ENCODE measurements at places on chromosomes 11 and 22. TPM values are rescaled to one million over a fixed set of nuclear protein-coding genes. Genes with fewer than 3 reads are reported as not detected.

The BIK gene
- polyA plus RNA-seq = not detected

The APOBEC3G gene
- 3.3 TPM for polyA plus RNA-seq

The RASGRP2 gene
- 43.6 TPM for polyA plus RNA-seq

The ADAMTS15 gene
- 20.0 TPM for polyA plus RNA-seq

The TRIM51 gene
- polyA plus RNA-seq = not detected

The SYCE3 gene
- not detected for polyA plus RNA-seq

The PIH1D2 gene
- polyA plus RNA-seq = 0.93 TPM

The UBQLNL gene
- polyA plus RNA-seq = 0.22 TPM

The APOL5 gene
- 2.0 TPM for polyA plus RNA-seq

The C11orf52 gene
- 4.0 TPM for polyA plus RNA-seq

The RASSF7 gene
- polyA plus RNA-seq = 3.7 TPM

The PKDREJ gene
- polyA plus RNA-seq = 0.58 TPM

The FOLR2 gene
- polyA plus RNA-seq = 31.4 TPM

The PANX2 gene
- 0.14 TPM for polyA plus RNA-seq

The ALKBH3 gene
- 27.3 TPM for polyA plus RNA-seq

The OR5P2 gene
- polyA plus RNA-seq = not detected

The SLC22A9 gene
- polyA plus RNA-seq = not detected

The NRIP3 gene
- polyA plus RNA-seq = 1.3 TPM

The SYT12 gene
- polyA plus RNA-seq = 0.18 TPM

The BACE1 gene
- polyA plus RNA-seq = 34.0 TPM

The C22orf42 gene
- not detected for polyA plus RNA-seq

The SH3BP1 gene
- 7.1 TPM for polyA plus RNA-seq

The UCP3 gene
- polyA plus RNA-seq = 4.7 TPM

Measured in hindlimb muscle (tissue), 1 donor.